ENCODE measurements at places on chromosomes 1 and 21.

GRCh38 chr1:81313289-81313688 lies 487.4 kb upstream of the ADGRL2 start:
- no peak for DNase-seq

DNA sequence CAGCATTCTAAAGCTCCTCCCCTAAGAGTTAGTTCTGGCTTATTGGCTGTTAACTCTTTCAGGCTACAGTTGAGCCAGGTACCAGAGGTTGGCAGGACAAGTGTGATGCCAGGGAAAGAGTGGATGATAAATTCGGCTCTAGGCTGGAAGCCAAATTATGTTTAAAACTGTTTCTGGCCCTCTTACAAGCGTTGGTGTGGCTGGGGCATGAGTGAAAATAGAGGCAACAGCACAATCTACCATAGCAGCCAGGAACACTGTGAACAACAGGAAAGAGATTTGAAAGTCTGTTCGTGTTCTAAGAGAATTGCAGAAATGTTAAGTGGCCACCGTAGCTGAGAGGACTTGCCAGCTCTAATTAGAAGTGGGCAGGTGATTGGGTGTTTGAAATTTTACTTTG lies 84.2 kb downstream of the CDC7 start:
- no peak for DNase-seq

- no peak for DNase-seq
Measured at GRCh38 chr1:50779801-50780200, 180.3 kb downstream of the FAF1 start.

DNA sequence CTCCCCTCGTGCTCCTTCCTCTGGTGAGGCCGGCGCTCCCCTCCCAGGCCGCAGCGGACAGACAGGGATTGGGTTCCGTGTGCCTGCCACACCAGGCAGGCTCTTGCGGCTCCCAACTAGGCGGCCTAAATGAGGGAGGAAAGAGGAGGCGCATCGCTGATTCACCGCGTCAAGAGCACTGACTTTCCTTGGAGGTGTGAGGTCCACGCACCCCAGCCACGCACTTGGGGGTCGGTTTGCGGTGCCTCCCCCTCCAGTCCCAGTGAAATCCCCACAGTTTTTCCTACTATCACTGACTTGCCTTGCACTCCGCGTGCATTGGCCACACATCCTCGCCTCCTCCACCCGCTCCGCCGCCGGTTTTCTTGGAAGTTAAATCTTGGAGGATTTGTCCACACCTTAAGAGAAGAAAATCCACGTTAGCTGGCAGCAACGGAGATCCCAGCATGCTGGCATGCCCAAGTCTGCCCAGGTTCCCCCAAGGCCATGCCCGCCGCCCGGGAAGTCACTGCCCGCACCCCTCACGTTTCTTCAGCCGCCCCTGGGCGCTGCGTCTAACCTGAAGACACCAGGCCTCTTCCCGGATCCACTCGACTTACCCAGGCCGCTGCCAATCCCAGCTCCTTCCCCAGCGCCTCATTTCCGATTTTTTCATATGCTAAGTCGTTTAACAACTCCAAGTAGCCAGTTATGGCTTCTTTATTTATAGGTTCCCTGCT lies 1.1 kb upstream of the FOXD3 start:
- no peak for DNase-seq

GRCh38 chr1:34831721-34832246 lies 27.8 kb downstream of the SMIM12 start:
- no peak for DNase-seq

GRCh38 chr1:203675596-203676347 lies 49.1 kb downstream of the ATP2B4 start:
- DNase-seq: no peak

DNA sequence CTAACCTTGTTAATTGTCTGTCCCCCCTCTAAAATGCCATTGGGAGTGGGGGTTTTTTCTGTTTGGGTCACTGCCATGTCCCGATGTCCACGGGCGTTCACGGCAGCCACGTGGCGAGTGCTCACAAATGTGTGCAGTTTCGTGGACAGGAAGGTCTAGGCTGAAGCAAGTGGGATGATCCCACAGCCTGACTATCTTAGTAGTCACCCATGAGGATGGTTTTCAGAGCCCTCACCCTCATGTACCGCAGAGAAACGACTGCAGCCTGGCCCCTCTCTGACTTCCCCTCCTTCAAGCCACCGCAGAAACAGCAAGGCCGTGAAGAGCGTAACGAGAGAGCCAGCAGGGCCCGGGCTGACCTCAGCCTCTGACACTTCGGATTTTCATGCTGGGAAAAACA lies 52.3 kb upstream of the COX20 start:
- no peak for DNase-seq

DNA sequence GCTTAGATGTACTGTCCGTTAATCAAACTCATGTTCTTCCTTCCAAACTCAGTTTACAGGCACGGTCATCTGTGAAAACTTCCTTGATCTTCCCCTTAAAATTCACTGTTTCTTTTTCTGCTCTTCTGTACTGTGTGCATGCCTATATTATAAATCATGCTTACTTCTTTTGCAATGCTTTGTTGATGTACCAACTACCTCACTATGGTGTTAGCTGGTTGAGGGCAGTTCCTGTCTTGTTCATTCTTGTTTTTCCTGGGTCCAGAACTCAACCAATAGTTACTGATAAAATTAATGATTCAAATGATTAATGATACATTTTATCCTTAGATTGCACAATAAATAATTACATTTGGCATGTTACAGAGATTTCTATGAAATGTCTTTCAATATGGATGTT lies 163.8 kb downstream of the CHRM3 start:
- DNase-seq: no peak
